ENCODE measurements at places on chromosomes 16 and 17.

GRCh38 chr16:24367186-24367710, 111.1 kb downstream of the CACNG3 start:
- DNase-seq: no peak

GRCh38 chr17:1645207-1646171, at the start of gene SCARF1:
Gene SCARF1, minus strand, starts transcription at chr17:1645732. Its CDS starts 35 bp downstream, at chr17:1645697.
- DNase-seq: no peak

DNA sequence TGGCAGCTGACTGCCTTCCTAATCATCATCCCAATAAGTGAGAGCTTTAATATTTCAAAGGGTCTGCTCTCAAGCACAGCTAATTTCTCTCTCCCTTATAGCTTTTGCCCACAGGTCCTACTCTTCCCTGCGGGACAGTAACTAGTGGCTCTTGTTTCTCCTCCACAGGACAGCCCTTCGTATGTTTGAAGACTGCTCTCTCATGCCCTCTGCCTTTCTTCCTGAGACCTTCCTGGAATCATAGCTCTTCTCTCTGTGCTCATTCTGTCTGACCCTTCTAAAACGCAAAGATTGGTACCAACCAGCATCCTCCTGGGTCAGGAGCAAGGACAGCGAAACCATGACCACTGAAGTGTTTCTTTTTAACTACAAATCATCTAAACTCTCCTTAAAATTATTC, 168.9 kb downstream of the GRIN2A start:
- DNase-seq: no peak

DNA sequence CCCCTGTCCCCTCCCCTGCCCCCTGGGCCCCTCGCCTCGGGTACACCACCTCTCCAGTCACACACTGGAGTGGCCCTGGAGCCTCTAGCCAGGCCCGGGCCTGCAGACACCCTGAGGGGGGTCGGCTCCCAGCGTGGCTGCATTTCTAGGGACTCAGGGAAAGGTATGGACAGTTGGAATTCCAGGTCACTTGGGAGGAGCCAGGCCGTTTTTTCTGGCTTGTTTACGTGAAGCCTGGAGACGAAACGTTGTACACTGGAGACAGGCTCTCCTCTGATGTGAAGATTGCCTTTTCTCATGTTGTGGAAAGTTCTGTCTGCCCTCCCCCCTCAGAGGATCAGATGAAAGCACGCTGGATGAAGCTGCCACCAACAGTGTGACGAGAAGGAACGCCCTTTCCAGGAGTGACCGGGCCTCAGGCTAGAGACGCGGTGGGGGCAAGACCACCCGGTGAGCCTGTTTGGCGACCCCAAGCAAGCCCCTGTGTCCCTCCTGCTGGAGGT, 4.0 kb upstream of the PPP1R27 start:
- DNase-seq: no peak

DNA sequence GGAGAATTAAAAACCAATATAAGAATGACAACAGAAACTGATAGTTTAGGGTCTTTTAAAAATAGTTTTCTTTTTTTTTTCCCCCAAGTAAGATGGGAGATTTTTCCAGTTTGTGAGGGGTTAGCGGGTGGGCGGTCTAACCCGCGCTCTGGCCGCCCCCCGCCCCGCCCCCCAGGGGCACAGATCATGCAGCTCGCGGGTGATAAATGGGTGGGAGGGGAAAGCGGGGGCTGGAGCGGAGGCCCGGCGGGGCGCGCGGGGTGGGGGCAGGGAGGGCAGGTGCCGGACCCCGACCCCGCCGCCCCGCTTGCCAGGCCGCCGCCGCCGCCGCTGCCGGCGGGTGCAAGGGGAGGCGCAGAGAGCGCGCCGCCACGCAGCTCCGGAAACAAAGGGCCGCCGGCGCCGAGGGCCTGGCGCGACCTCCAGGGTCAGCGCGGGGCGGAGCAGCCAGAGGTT, 60.1 kb upstream of the GSE1 start:
- no peak for DNase-seq

- no peak for DNase-seq
Observed at GRCh38 chr17:73550556-73550955, 93.7 kb downstream of the SDK2 start.

DNA sequence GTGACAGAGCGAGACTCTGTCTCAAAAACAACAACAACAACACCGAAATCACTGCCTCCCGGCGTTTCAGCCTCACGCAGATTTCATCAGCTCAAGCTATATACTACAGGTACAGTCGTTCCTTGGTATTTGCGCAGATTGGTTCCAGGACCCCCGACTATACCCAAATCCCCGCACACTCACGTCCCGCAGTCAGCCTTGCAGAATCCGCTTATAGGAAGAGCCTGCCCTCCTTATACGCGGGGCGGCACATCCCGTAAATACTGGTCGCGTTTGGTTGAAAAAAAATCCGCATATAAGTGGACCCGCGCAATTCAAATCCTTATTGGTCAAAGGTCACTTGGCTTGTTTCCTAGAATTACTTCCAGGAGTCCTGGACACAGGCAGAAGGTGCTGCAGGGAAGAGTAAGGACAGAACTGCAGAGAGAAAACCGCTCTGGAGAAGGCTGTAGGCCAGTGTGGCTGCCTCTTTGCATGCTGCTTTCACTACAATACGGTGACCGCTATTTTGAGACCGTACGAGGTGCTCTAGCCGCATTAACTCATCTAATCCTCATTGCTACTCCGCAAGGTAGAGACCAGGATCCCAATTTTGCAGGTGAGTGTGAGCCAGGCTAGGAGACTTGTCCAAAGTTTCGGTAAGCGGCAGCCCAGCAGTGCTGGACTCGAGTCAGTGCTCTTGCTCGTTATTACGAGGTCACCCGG, 718 bp downstream of the NDUFAB1 start:
- DNase-seq: no peak

DNA sequence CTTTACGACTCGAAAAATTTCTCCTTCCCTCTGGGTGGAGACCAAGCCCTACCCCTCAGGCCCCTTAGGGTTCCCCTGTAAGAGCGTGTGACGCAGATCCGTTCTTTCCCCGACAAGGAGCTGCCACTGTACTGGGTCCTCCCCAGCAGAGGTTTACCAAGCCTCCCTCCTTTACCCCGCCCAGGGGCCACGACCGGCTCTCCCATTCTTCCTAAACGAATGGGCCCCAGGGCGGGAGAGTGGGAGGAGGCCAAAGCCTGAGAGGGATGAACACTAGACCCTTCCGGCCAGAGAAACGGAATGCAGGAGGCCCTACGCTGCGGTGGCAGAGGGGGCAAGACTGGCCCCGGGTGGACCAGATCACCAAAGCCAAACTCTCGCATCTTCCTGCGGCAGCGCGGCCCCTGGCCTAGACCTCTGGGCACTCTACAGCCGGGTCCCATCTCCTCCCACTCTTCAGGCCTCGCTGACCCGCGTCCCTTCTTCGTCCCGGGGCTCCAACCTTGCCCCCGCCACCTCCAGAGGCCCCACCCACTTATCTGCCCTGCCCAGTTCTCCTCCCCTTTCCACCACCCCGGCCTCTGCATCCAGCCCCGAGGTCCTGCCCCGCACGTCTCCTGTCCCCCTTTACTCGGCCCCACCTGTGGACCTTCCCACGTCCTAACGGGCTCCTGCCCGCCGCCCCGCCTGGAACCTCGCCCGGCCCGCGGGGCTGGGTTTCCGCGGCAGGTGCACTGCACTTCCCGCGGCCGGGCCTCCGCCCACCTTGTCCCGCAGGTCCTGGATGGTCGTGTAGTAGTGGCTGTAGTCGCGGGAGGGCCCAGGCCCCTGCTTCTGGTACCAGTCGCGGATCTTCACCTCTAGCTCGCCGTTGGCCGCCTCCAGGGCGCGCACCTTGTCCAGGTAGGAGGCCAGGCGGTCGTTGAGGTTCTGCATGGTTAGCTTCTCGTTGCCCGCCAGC, 765 bp downstream of the KRT19 start:
- no peak for DNase-seq

- no peak for DNase-seq
Observed at GRCh38 chr17:15921640-15922039, 23.3 kb upstream of the ADORA2B start.

- no peak for DNase-seq
Observed at GRCh38 chr17:59400858-59401257, 69.4 kb downstream of the YPEL2 start.

- no peak for DNase-seq
Observed at GRCh38 chr17:13323990-13324389, 277.7 kb downstream of the HS3ST3A1 start.

GRCh38 chr16:62014319-62014923, 21.8 kb downstream of the CDH8 start:
- no peak for DNase-seq

DNA sequence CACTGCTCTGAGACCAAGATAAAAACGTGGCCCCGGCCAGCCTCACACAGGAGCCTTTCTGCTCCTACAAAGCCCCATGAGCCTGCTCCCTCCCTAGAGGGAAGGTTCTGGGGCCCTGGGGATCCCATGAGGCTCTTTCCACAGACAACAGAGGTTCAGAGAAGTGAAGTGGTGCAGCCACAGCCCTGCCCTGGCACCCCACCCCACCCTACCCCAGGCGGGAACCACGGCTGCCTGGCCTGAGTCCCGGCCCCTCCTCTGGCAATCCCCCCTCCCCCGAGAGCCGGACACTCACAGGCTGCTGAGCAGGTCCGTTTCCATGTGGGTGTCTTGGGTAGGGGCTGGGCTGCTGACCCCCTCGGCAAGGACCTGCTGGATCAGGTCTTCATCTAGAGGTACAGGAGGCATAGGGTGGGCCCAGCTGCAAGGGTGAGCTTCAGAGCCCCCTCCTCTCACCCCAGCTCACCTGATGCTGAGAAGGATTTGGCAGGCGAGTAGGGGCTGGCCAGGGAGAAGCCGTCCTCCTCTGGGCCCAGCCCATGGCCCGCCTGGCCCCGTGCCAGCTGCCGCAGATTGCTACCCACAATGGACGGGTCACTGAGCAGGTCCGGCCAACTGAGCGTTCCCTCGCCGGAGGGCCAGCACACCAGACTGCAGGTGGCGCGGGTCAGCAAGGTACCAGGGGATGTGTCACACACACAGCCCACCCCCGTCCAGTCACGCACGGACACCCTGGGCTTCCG, 38.7 kb downstream of the PKD1 start:
- DNase-seq: no peak

- DNase-seq: no peak
Observed at GRCh38 chr16:25224731-25225319, 8.1 kb downstream of the AQP8 start.

GRCh38 chr17:542943-543342, 171.7 kb downstream of the VPS53 start:
- DNase-seq: no peak

DNA sequence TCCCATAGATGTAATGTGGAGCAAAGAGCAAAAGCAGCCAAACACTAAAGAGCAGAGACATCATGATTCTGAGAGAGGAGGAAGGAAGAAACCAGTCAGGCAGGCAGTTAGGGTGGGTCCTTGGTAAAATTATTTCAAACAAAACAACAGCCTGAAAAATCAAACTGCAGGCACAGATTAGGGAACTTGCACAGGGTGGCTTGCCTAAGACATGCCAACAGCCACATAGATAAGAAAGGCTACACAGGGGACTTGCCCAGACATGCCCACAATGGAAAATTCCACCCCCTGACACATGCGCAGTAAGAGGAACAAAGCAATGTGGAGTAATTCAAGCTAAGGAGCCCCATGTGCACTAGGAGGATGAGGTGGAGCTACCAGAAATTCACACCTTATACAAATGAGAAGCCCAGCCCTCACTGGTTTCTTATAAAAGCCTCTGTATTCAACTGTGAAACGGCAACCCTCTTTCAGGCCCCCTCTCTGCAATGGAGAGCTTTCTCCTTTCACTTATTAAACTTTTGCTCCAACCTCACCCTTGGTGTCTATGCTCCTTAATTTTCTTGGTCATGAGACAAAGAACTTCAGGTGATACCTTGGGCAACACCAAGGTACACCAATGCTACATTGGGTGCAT, 7.3 kb upstream of the GAS7 start:
- DNase-seq: no peak

- no peak for DNase-seq
Observed at GRCh38 chr16:57590654-57591085, 37.8 kb upstream of the ADGRG1 start.

DNA sequence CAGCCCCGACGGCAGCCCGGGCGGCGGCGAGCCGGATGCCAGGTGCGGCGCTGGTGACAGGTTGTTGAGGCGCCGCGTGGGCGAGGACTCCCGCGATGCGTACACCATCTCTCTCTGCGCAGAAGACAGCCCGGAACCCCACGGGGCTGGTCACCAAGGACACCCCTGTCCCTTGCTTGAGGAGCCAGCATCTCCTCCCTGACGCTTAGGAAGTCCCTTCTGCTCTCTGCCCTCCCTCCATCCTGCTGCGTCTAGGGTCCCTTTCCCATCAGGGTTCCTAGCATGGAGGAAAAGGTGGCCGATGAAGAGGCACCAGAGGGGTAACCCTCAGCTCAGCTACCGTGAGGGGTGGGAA, 43.6 kb downstream of the SRCIN1 start:
- DNase-seq: peak; percentile 38

GRCh38 chr16:51049276-51049675, 101.8 kb downstream of the SALL1 start:
- no peak for DNase-seq

DNA sequence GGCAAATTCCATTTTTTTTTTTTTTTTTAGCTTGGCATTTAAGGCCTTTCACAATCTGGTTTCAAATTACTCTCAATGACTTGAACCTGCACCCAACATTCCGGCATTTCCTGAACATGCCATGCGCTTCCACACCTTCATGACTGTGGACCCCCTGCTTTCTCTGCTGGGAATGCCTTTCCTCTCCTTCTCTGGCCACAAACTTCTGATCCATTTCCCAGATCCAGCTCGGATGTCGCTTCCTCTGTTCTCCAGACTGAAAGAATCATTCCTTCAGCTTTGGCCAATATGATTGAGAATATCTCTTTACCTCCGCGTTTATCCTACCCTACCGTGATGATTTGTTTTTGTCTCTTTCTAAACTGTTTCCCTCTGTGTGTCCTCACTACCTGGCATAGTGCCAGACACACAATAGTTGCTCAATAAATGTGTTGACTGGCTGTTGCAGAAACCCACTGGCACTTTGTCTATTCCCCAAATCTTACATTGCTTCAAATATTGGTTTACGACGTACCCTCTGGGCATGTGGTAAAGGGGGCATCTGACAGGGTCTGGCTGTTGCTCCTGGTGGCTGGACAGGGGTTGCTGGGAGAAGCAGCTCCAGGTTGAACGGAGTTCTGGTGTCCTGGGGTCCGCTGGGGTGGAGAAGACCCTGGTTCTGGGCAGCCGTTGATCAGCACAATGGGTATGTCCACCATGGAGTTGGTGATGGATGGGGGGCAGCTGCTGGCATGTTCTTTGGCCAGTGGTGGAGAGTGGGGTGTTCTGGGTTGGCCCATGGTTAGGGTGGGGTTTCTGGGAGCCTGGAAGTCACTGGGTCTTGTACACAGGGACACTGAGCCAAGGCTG, 14.7 kb downstream of the TNS4 start:
- DNase-seq: no peak

- peak; percentile 59 for DNase-seq
Observed at GRCh38 chr16:30567991-30568638, 3.4 kb downstream of the ZNF688 start.

GRCh38 chr17:36675250-36675649, 73.9 kb downstream of the MRM1 start:
- no peak for DNase-seq

- DNase-seq: no peak
Observed at GRCh38 chr17:52047086-52047485, 111.4 kb downstream of the CA10 start.

All from activated CD4-positive, alpha-beta T cell treated with anti-CD3 and anti-CD28 coated beads for 48 hours (primary cell).